ENCODE measurements at places on chromosomes 16 and 17.

DNA sequence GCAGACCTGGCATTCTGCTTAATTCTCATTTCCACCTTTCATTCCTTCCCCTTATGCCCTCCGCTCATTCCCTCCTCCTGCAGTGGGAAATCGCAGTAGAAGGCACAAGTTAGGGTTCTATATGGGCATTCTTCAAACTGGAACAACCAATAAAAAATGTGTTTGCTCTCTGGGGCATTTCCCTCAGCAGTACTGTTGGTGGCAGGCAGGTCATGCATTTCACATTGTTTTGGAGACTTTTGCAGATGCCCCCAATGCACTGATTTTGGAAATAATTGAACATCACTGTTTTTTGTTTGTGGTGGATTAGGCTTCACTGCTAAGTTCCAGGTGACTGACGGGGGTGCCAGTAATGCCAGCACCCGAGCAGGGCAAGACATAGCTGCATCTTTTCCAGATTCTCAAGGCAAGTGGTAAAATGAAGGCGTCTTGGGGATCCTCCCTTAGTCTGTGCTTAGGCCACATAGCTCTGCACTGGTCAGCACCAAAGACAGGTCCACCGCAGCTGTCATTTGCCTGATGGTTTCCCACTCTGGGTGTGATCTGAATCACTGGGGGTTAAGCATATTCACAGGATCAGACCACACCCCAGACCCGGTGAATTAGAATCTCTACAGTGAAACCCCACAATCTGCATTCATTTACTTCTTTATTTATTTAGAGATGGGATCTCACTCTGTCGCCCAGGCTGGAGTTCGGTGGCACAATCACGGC, 304.5 kb downstream of the CPPED1 start:
- DNase-seq, result no peak

- DNase-seq, result no peak
These were observed 74.1 kb upstream of the CDH11 start for GRCh38 chr16:65195998-65196397.

- no peak for DNase-seq
These were observed 2.6 kb downstream of the HNF1B start for GRCh38 chr17:37742116-37742761.

DNA sequence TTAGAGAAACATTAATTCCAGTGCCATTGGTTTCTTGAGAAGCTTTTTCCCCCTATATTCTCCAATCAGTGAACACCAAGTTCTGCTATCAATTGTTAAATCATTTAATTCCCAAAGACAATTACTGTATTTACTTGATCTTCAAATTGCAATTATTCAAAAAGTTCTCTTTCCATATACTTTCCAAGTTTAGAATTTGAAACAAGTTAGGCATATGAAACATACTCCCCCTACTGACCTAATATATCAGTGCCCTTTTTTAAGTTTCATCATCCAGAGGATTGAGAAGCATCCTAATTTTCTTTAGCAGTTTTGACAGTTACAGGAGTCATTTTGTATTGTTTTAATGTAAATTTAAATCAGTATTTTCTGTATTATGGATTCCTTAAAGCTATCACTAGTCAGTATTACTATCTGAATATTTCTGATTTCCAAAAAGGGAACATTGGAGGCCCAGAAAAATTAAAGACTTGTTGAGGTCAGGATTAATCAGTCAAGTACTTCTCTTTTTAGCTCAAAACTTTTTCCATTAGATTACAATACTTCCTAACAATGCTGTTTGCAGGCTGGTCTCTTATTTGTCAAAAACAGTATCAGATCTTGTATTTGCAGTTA, 16.3 kb downstream of the MEIOC start:
- no peak for DNase-seq

GRCh38 chr16:79751471-79752184, 151.1 kb upstream of the MAF start:
- DNase-seq, result no peak

DNA sequence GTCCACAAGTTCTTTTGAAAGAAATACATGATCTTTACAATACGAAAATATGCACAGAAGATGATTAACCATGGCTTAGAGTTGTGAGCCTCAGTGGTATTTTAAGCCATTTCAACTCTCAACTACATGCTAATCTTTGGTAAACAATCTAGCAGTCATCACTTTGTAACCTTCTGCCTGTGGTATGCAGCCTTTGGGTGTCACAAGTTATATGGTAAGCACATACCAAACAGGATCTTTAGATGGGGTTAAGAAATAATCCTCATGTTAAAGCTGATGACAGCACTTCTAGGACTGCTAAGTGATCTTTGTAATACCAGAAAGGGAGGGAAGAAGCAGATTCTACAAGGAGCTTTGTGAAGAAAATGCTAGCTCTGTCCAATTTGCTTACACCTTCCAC, 74.3 kb downstream of the CA4 start:
- no peak for DNase-seq

DNA sequence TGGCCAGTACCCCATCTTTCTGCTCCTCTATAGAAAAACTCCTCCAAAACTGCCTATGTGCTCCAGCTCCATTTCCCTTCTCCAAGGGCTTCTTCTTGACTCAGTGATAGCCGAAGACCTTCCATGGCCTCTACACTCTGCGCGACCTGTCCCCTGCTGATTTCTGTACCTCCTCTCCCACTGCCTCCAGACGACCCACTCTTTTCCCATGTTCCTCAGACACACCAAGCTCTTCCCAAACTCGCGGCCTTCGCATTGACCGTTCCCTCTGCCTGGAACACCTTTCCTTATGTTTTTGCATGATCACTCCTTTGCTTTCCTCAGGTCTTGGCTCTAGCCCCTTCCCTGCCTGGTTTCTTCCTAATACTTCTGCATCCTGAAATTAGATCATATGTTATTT, 255.6 kb upstream of the SDK2 start:
- peak; percentile 3 for DNase-seq

DNA sequence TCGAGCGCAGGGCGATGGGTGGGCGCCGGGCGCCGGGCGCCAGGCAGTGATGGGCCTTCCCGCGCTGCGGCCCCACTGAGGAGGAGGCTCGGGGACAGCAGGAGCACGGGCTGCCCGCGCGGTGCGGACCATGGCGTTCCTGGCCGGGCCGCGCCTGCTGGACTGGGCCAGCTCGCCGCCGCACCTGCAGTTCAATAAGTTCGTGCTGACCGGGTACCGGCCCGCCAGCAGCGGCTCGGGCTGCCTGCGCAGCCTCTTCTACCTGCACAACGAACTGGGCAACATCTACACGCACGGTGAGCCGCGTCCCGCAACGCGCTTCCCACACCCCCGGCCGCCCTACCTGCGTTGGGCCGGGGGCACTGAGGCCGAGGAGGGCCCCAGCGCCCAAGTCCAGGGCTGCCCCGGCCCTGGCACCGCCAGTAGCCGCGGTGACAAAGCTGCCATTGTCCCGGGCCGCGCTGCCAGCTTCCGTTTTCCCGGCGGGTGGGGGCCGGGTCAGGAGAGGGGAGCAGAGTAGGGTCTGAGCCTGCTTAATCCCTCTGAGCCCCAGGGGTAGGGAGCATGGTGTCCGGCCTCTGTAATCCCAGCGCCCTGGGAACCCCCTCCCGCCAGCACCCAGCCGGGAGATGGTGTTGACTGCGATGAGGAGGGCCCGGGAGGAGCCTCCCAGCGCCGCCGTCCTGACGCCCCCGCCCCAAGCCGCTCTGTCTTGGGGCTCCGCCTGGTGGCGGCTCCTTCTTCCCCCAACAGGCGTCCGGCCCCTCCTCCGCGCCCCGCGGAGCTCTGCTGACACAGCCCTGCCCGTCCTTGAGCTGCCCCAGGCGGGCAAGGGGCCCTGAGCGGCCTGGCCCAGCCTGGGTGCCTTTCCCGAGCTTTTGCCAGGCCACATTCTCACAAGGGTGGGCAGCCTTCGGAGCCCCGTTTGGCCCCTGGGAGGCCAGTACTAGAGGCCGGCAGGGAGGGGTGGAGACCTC, 685 bp downstream of the PAQR4 start:
- DNase-seq, result peak; percentile 92

GRCh38 chr16:47260503-47260902, 116.8 kb upstream of the NETO2 start:
- no peak for DNase-seq

Measured in WERI-Rb-1 (cell line).